Amniotic epithelial cell (primary cell): ENCODE measurements at places on chromosomes 2 and 18.
A peak's percentile ranks its signal among the peaks of the same experiment; 100 is the strongest.

DNA sequence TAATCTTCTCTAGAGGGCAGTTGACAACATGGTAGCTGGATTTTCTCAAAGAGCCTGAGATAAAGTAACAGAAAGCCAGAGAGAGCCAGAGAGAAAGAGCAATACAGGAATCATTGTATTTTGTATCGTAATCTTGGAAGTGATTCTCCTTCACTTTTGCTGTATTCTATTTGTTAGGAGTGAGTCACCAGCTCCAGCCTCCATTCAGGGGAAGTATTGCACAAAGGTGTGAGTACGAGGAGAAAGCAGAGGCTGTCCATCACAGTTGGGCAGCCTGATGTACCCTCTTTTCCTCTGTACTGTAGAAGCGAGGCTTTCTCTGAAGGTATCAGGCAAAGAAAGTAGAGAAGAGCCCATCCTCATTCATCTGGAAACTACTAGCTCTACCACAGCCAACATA is 176.8 kb downstream of the KCNS3 start:
- DNase-seq, result no peak

GRCh38 chr2:136219963-136220362 is 102.0 kb upstream of the CXCR4 start:
- no peak for DNase-seq

DNA sequence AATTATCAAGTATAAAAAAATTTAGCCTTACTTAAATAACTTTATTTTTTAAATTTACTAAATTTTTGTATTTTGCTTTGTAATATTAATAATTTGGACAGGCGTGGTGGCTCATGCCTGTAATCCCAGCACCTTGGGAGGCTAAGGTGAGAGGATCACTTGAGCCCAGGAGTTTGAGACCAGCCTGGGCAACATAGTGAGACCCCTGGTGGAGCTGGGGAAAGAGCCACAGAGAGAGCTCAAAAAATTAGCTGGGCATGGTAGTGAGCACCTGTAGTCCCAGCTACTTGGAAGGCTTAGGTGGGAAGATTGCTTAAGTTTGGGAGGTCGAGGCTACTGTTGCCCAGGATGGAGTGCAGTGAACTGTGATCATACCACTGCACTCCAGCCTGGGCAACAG is 143.5 kb downstream of the B3GNT2 start:
- DNase-seq, result no peak

DNA sequence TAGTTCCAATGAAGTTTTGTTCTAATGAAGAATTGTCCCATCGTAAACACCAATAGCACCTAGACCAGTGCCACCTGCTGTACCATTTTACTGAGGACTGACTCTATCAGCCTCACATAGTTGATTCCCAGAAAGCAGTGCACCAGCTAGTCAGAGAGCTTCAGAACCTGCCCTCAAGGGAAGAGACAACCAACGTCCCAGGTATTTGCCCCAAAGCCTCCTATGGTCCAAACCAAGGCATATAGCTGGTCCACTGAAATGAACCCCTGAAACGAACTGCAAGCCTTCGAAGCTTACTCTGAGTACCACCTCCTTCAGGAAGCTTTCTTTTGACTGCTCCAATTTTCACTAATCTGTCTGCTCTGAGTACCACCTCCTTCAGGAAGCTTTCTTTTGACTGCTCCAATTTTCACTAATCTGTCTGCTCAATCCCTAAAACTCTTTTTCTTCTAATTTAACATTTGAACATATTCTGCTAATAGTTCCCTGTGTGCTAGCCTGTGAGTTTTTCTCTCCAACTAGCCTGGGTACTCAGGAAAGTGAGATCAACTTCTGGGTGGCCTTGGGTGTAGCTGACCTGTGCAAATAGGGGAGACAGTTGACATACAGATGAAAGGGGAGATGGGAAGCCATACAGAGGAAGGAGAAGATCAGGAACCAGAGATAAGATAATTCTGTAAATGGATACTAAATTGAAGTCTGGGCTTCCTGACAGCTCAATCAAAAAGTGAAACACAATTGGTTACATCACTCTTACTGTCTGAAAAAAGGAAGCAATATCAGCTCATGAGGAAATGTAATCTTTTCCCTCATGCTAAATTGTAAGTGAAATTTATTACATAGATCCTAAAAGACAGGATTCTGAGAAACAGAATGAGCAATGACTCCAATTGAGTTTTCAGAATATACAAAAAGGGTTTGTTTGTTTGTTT is 33.5 kb upstream of the EML4 start:
- DNase-seq, result no peak

GRCh38 chr18:62784338-62784965 is 69.1 kb downstream of the PHLPP1 start:
- DNase-seq, result peak; percentile 75

DNA sequence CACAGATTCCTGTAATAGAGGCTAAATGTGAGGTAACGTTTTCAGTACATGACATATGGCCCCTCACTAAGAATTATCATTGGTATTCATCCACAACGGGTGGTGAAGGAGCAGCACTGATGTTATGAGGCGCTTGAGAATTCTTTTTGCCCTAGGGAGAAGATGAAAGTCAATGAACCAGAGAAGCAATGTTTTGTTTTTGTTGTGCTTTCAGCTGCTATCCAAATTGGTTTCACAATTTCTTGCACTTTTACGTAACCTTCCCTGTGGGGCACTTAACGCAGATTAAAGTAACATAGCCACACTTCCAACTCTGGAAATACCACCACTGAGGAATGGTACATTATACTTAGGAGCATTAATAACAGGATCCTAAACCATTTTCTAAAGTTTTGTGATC is 13.3 kb upstream of the CCDC85A start:
- DNase-seq, result peak; percentile 56

DNA sequence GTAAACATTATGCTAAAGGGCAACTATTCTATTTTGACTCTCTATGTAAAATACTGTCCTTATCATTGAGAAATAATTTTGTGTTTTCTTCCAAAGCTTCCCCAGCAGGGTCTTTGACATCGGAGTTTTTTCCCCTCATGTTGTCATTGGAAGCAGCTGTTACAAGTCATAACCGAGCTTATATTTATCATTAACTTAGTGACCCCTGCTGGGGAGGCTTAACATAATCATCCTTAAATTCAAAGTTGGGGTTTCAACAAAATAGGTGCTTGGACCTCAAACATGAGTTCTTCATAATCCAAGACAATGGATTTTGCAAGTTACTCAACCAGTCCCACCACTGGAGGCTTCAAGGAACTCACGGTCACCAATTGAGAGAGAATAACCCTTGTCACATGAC is 330.9 kb downstream of the DCC start:
- DNase-seq, result no peak

DNA sequence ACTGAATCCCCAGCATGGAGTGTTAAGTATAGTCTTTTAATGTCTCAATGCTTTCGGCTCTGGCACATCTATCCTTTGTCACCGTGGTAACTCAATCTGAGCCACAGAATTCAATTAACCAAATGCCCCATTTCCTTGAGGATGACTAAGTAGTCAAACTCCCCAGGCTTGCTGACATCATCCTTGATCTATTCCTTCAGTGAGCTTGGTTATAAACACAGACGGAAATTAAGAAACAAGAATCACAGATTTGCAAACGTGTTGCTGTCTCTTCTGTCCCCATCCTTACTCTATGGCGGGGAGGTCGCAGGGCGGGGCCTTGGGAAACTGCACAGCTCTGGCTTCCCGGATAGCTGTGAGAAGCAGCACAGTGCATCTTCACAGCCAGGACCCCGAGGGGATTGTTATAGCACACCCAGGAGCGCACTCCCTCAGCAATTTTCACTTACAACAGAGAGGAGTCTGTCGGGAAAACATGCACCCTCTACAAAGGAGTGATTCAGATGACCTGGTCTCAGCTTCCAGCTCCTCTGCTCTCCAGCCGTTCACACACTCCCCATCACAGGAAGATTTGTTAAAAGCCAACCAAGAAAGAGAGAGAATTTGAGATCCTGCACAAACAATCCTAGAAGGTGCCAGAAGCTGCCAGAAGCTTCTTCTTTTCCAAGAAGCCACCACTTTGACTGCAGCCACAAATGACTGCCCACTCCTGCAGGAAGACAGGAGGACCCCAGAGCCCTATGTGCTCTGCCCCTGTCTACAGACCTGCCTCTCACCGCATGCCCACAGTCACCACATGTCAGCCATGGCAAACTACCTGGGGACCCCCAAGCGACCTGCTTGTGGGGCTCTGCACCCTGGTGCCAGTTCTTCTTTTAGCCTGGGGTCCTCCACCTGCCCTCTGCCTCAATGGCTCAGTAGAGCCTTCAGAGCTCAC is 44.9 kb upstream of the YWHAQ start:
- peak; percentile 92 for DNase-seq

DNA sequence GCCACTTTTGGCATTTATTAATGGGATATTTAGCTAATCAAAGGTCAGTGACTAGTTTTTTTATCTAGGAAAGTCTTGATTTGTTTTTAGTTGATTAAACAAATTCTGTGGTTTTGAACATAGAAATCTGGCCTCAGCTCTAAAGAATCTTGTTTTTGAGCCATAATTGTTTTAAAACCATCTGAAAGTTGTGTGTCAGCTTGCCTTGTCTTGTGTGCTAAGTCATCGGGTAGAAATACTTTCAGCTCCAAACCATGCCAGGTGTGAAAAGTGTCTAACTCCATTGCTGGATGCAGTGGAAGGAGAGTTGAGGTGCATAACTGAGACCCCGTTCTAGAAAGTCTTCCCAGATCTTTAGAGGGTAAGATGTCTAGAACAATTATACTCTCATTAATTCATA is 22.7 kb downstream of the FARP2 start:
- DNase-seq, result no peak

DNA sequence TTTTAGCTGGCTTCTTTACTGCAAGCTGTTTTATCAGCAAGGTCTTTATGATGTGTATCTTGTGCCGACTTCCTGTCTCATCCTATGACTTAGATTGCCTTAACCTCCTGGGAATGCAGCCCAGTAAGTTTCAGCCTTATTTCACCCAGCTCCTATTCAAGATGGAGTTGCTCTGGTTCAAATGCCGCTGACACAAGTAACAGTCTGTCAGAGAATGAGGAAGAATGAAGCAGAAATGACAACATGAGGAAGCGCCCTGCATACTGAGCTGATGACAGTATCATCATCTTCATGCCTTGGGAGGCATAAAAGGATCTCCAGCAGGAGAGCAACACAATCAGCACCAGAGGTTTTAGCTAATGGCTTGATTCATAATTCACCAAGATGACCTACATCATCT is 309.4 kb downstream of the NBAS start:
- DNase-seq, result no peak

GRCh38 chr18:22674272-22674671 is 256.6 kb upstream of the CTAGE1 start:
- peak; percentile 99 for DNase-seq
